ENCODE measurements at places on chromosomes 2 and 18. TPM values are rescaled to one million over a fixed set of nuclear protein-coding genes. Genes with fewer than 3 reads are reported as not detected.
A peak's percentile ranks its signal among the peaks of the same experiment; 100 is the strongest.

GRCh38 chr18:21183670-21184069 lies 58.4 kb upstream of the GREB1L start:
- no peak for DNase-seq

DNA sequence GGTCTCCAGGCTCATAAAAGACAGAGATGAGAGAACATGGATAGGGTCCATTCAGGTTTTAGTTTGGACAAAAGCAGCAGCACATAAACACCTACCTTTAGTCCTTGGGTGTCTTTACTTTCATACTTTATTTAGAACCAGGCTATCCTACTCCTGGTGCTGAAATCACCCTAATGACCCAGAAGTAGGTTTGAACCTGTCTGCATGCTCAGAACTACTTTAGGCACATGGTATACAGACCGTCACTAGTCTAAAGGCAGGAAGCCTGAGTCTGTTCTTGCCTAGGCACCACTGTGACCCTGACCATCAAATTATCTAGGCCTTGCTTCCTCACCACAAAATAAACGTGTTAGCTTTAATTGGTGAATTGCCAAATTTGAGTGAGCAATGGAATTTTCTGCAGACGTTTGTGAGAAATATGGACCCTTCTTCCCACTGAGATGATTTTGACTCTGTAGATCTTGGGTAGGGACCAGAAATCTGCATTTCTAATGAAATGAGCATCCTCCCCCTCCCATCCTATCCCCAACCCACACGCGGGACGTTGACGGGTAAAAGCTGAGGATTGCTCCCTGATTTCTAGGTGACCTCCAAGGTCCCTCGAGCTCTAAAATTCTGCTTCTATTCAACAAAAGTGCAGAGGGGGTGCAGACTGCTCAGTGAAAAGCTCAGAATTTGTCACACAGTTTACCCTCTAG lies 75.1 kb downstream of the PLEKHM3 start:
- no peak for DNase-seq

- DNase-seq, result peak; percentile 66
Measured at GRCh38 chr2:20642055-20642971, 8.6 kb downstream of the HS1BP3 start.

DNA sequence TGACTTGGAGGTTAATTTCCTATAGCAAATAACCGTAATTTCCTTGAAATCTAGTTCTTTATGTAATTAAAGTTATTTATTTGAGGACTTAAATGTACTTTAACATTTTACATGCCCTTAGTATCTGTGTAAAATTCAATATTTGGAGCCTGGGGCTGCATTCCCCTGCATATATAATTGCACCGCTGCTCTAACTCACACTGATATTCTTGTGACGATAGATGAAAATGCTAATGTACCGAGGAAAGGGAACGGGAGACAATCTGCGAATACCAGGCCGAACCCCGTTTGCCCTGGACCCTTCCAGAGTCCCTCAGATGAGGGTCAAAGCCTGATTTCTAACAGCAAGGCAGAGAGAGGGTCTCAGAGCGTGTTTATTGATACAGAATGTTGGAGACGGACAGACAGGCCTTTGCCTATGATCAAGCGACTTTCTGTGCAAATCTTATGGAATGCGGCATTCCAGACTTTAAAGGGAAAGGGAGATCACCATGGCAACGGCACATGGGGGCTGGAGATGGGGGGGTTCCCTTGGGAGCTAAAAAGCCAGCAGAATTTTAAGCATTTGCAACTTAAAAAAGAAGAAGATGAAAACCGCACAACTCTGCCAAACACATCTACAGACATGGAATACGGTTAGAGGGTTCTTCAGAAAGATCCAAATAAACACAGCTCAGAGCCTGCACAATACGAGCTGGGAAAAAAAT lies 57.6 kb upstream of the TWIST2 start:
- no peak for DNase-seq

- DNase-seq, result no peak
Measured at GRCh38 chr2:150410809-150411208, 76.7 kb downstream of the RND3 start.

- no peak for DNase-seq
Measured at GRCh38 chr2:174840436-174840835, 76.2 kb upstream of the CHRNA1 start.

DNA sequence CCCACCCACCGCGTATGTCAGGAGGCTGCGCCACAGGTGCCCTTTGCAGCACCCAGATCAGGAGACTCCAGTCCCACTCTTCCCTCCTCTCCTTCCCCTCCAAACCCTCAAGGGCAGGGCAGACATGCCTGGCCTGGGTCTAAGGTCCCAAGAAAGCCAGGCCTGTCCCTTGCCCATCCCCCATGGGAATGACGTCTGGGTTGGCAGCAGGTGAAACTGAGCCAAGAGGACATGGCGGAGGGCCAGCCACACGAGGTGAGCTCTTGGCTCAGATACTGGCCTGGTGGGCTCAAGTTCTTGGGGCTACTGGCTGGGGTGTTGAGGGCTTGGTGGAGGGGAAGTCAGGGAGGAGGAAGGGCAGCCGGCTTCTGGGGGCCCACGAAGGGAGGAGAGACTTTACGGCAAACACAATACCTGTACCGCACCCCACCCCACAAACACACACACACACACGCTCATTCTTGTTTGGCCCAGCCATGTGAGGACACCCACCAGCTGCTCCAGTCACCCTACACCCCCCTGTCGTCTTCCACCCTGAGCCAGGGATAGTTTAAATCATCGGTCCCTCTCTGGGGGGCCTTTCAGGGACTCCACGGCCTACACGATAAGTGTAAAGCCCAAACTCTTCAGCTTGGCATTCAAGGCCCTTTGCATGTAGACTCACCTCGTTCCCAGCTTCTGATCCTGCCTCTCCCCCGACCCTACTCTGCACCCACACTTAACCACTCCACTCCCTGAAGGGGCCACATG lies 24.1 kb upstream of the TNS1 start:
- no peak for DNase-seq

DNA sequence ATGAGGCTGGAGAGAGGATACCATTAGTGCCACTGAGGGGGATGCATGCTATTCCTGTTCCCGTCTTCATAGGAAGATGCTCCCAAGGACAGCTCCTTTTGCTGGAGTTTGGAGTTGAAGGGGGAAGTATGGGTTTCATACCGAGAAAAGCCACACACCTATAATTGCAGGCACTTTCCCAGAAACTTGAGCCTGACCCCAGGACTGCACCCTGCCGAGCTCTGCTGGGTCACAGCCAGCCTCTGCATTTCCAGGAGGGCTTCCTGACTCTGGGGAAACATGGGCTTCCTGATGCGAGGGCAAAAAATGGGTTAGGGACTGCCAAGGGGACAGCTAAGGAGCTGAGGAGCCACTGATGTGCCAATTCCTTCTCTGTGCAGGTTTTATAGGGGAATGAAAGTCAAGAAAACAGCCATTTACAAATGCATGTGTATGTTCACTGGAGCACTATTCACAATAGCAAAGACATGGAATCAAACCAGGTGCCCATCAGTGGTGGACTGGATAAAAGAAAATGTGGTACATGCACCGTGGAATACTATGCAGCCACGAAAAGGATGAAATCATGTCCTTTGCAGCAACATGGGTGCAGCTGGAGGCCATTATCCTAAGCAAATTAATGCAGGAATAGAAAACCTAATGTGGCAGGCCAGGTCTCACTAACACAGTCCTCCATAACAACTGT lies 104.5 kb downstream of the ACAA2 start:
- DNase-seq, result no peak

CRYGD gene
- total RNA-seq, result not detected

DNA sequence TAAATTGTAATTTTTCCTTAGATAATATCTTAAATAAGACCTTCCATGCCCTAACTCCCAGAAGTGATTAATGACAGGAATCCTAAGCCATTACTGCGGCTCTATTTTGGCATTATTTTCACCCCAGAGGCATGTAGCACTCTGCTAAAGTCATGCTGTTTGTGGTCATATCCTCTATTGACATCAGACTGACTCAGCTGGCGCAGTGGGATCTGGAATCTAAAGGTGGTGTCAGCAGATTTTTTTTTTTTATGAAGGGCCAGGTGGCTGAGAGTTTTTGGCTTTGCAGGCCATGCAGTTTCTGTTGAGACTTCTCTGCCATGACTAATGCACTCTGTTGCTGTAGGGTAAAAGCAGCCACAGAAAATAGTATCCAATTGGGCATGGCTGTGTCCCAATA lies 64.1 kb upstream of the ACVR1C start:
- DNase-seq, result no peak

GPR75 gene
- total RNA-seq, result 4.5 TPM

DNA sequence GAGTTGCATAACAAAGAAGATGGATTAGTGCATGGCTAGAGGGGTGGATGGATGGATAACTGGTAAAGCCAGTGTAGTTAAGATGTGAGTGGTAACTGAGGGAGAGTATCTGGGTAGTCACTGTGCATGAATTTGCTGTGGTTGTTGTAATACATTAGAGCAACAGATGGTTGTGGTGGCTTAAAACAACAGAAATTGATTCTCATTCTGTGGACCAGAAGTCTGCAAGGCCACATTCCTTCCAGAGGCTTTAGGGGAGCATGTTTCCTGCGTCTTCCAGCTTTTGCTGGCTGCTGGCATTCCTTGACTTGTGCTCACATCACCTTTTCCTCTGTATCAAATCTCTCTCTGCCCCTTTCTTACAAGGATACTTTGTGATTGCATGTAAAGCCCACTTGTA lies 155.4 kb downstream of the ASB1 start:
- no peak for DNase-seq

DNA sequence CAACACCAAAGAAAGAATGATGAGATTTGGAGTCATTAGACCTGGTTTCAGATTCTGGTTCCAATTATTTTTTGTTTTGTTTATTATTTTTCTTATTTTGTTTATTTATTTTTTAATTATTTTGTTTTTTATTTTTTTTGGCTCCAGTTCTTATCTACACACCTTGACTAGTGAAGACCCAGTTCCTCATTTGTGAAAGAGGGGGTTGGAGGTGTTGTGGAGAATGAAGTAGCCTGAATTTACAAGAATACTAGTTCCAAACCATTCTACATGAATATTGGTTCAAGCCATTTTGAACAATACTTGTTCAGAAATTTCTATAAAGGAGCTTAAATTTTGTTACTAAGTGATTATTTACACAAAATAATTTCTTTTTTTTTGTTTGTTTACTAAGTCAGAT lies 6.9 kb upstream of the KCNJ13 start:
- DNase-seq, result no peak

- no peak for DNase-seq
Measured at GRCh38 chr2:224882291-224883171, 159.7 kb downstream of the DOCK10 start.
